ENCODE measurements at places on chromosomes 1 and 21.

- DNase-seq: no peak
These were observed 22.4 kb downstream of the PRRX1 start for GRCh38 chr1:170686291-170686690.

GRCh38 chr1:107793896-107794453 is 171.0 kb downstream of the VAV3 start:
- no peak for DNase-seq

DNA sequence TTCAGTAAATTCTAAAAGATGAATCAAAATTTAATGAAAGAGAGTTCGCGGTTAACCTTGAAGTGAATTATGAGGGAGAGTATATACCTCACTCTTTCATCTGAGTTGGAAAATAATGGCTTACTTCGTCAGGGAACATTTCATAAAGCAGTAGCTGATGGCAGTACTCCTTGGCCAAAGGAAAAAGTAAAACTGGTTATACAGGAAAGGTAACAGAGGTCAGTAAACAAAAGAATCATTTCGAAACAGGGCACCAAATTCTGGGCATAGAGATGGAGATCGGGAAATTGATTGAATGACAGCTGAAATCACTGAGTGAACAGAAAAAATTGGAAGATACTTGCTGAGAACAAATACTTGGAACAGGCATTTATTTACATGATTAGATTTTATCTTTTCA is 199.0 kb downstream of the OLFM3 start:
- DNase-seq: no peak

DNA sequence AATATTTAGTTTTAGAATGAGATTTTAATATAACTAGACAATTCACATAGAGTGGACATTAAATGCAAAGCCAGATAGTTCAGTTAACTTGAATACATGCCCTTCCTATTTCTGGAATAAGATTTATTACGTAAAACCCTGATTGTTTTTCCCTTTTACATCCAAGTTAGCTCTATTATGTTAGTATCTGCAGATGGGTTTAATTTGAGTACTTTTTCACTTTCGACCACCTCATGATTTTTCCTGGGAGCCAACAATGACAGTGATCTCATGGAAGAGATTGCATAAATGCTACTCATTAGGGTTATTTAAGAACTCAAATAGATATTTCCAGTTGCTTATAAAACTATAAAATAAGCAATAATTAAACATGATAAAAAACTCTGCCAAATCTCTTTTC is 199.4 kb upstream of the PTGFR start:
- no peak for DNase-seq

- no peak for DNase-seq
These were observed 6.9 kb downstream of the MIB2 start for GRCh38 chr1:1622010-1622787.

GRCh38 chr1:170670802-170671628 is 7.1 kb downstream of the PRRX1 start:
- no peak for DNase-seq

GRCh38 chr1:101875891-101876290 is 120.8 kb downstream of the OLFM3 start:
- DNase-seq: no peak

DNA sequence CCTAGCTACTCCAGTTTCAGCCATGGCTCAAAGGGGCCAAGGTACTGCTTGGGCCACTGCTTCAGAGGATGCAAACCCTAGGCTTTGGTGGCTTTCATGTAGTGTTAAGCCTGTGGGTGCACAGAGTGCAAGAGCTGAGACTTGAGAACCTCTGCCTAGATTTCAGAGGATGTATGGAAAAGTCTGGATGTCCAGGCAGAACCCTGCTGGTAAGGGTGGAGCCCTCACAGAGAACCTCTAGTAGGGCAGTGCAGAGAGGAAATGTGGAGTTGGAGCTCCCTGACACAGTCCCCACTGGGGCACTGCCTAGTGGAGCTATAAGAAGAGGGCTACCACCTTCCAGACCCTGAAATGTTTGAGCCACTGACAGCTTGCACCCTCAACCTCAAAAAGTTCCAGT is 16.2 kb downstream of the RIIAD1 start:
- DNase-seq: no peak

DNA sequence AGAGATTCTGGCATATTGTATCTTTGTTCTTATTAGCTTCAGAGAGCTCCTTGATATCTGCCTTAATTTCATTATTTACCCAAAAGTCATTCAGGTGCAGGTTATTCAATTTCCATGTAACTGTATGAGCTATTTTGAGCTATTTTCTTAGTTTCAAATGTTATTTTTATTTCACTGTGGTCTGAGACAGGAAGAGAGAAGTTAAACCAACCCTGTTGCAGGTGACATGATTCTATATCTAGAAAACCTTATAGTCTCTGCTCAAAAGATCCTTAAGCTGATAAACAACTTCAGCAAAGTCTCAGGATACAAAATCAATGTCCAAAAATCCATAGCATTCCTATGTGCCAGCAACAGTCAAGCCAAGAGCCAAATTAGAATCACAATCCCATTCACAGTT is 1644.0 kb upstream of the B3GALT2 start:
- no peak for DNase-seq

DNA sequence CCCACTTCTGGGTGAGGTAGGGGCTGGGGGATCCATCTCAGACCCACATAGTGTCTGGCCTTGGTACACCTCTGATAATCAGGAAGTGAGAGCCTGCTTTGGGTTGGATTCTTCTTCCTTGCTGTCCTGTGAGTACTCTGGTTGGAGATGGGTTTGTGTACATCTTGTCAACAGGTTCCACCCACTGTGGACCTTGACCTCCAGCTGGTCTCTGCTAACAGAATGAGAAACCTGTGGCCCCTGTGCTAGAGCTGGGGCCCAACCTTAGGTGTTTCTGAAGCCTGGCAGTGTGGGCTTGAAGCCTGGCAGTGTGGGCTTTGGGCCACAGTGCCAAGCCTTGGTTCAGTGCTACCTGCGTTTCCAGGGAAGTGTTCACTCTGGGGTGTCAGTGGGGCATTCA is 2.6 kb downstream of the ZBTB48 start:
- DNase-seq: no peak

DNA sequence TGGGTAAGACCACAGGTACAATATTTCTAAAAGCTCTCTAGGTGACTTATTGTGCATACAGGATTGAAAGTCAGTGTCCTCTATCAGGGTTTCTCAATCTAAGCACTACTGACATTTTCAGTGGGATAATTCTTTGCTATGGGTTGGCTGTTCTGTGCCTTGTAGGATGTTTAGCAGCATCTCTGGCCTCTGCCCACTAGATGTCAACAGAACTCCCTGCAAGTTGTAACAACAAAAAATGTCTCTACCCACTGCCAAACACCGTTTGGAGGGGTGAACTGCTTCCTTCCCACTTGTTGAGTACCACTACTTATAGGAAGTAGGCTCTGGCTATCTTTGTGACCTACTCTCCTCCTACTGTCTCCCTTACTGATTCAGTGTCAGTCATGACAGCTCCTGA is 90.1 kb upstream of the ZRANB2 start:
- no peak for DNase-seq

DNA sequence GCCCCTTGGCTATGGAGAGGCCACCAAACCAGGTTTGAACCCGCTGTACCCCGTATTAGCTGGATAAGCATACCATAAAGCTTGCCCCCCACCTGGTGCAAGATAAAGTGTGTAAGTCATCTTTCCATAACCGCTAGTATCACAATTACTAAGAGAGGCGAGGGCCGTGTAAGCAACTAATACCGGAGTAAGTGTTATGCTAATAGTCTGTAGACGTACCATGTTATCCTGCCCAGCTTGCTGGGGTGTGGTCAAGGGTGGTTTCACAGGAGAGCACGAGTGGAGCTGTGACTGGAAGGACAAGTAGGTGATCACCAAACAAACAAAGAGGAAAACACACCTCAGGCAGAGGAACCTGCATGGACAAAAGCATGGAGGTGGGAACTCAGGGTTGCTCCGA is 3.6 kb upstream of the TNFRSF1B start:
- no peak for DNase-seq

GRCh38 chr1:110048240-110048639 is 13.8 kb downstream of the STRIP1 start:
- no peak for DNase-seq

DNA sequence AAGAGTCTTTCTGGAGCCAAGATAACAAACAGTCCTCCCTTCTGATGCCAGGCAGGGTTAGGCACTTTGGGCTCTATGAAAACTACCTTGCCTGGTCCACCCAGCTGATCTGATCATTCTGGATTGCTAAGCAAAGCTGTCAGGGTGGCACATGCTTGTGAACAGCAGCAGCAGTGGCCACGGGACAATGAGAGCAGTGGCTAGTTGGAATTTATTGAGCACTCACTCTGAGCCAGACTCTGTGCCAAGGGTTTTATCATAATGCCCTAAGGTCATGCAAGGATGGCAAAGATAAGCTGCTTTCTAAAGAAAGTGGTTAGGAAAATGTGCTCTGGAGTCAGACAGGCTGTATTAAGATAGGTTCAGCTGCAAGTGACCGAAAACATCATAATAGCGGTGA is 390.4 kb upstream of the VAMP3 start:
- no peak for DNase-seq

- no peak for DNase-seq
These were observed 160.8 kb downstream of the PSMG1 start for GRCh38 chr21:39022466-39022862.

GRCh38 chr1:218996362-218996761 is 177.3 kb upstream of the LYPLAL1 start:
- peak; percentile 11 for DNase-seq

DNA sequence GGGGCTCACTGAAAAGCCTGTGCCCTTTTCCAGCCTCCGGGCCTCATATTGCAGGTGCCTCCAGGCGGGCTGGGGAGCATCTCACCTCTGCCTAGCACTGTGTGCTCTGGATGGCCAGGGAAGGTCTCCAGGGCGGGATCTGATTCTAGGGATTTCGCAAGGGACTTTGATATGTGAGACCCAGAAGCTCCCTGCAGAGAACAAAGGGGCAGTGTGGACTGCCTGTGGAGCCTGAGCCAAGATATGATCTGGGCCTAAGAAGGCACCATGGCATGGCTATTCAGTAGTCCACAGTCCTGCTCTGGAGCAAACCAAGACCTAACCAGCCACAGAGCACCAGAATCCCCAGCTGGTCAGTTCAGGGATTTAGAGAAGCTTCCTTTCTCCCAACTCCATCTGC is 157.2 kb downstream of the ST6GALNAC5 start:
- no peak for DNase-seq

DNA sequence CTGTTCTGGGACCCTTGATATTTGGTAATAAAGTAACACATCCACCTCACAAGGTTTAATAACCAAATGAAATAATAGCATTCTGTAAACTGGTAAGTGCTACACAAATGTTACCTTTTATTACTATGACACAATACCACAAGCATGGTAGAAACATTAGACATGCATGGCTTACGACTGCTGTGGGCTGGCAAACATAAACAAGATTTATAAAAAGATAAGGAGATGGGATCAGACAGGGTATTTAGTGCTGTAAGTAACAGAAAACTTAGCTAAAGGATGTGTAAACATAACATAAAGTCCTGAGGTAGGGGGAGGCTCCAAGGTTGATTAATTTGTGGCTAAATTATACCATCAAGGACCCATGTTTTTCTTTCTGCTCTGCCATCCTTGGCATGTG is 212.6 kb downstream of the BARHL2 start:
- no peak for DNase-seq

DNA sequence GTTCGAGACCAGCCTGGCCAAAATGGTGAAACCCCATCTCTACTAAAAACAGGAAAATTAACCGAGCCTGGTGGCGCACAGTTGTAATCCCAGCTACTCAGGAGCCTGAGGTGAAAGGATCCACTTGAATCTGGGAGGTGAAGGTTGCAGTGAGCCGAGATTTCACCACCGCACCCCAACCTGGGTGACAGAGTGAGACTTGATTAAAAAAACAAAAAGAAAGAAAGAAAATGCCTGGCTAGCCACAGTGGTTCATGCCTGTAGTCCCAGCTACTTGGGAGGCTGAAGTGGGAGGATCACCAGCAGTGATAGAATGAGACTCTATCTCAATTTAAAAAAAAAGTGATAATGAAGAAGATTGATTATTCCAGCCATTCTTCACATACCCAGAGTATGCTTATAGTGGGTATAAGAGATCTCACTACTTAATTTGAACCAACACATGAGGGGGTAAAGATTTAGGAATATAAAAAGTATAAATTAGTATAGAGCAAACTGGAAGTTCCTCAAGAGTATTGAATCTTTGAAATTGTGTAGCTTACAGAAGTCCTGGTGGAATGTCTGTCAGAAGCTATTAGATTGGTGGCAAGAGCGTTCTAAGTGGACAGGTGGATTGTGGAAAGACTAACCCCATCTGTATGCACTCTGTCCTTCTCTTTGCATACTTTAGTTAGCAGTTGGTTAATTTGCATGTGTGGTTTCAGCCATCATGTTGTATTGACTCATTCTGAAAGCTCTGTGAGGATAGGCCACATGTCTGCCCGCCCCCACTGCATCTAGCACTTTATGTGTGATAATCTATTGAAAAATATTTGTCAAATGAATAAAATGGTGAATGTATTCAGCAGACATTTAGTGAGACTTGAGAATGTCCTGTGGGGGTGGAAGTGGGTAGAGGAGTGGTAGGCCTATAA is 25.0 kb downstream of the RLF start:
- DNase-seq: peak; percentile 9

- peak; percentile 59 for DNase-seq
These were observed 130.0 kb upstream of the KCNJ15 start for GRCh38 chr21:38126666-38127303.

DNA sequence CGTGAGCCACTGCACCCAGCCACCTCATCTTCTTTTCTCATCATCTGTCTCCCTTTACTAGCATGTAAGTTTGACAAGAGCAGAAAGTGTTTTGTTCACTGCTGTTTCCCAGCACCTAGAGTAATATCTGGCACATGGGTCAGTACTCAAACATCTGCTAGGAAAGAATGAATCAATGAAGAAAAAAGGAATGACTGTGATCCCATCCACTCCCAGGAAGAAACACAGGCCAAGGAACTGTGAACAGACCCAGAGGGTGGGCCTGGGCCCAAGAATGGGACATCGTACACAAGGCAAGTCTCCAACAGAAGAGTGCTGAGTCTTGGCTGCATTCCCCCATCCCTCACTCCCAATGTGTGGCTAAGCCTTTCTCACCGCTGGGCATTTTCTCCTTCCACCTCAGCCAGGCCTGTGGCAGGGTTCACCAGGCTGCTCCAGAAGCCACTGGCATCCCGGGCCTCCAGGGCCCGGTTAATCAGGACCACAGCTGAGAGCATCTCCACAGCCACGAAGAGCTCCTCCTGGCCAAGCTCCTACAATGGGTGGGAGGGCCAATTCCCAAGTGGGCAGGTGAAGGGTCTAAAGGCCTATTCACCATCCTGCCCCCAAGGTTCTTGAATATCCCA is 18.4 kb downstream of the IQGAP3 start:
- no peak for DNase-seq

GRCh38 chr21:38773099-38774061 is 32.3 kb upstream of the ETS2 start:
- peak; percentile 95 for DNase-seq

DNA sequence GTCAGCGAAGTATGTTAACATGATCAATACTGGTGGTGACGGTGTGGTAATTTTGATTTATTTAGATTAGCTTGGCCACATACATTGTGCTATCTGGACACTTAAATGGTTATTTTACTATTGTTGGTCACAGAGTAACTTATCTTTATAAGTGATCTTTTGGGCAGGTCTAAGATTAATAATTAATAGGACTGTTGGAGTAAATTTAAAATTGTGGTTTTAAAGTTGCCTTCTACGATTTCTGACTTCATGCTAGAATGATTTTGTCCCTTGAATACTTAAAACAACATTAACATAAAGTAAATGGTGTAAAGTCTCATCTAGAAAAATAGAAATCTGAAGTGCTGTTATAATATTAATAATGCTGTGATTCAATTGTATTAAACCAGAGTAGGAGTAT is 14.7 kb downstream of the SRRM1 start:
- no peak for DNase-seq

GRCh38 chr1:53576381-53576801 is 117.2 kb downstream of the DMRTB1 start:
- DNase-seq: no peak

- no peak for DNase-seq
These were observed 298.7 kb downstream of the LRRIQ3 start for GRCh38 chr1:73899311-73899710.
